ENCODE measurements at places on chromosomes 1 and 21.

GRCh38 chr1:73717976-73718375 is 480.0 kb downstream of the LRRIQ3 start:
- no peak for DNase-seq

GRCh38 chr1:201694608-201695335 is 134.2 kb upstream of the IPO9 start:
- DNase-seq = no peak

- no peak for DNase-seq
These were observed 42.6 kb upstream of the LBR start for GRCh38 chr1:225470211-225471108.

DNA sequence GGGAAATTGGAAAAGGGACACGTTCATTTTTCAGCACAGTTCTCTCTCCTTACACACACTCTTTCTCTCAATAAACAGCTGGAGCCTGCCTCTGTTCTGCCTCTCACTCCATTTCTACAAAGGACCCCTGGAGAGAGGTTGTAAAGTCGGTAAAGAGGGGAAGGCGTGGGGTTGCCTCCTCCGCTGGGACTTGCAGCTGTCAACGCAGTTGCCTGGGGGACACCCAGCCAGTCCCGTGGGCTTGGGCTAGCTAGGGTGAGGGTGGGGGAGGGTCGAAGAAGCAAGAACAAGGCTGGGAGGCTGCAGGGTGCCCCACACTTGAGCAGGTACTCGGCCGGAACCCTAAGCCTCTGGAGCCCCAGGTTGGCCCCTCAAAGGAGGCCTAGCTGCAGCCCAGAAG is 27.6 kb downstream of the C1orf216 start:
- no peak for DNase-seq

GRCh38 chr1:230211436-230212145 is 144.6 kb downstream of the GALNT2 start:
- DNase-seq = no peak

- no peak for DNase-seq
These were observed 65.9 kb upstream of the LRRN2 start for GRCh38 chr1:204751480-204751879.
